ENCODE measurements at places on chromosomes 16 and 17. TPM values are rescaled to one million over a fixed set of nuclear protein-coding genes. Genes with fewer than 3 reads are reported as not detected.
A peak's percentile ranks its signal among the peaks of the same experiment; 100 is the strongest.

- DNase-seq: peak; percentile 91
- peaks cover 23% of the 10 kb centered on the region for H3K36me3 ChIP-seq
- peaks cover 51% of the 10 kb centered on the region for H3K4me1 ChIP-seq
- H3K27me3 ChIP-seq: no peaks in the 10 kb centered on the region
- peak within 1 kb of the TSS; percentile 93 for H3K27ac ChIP-seq
- peak within 1 kb of the TSS; percentile 99 for H3K4me3 ChIP-seq
These were observed at the start of gene NKIRAS2 for GRCh38 chr17:42019509-42020404. Gene NKIRAS2 (plus strand): TSS chr17:42020090. CDS start chr17:42021578, 1,488 bp downstream.

DNA sequence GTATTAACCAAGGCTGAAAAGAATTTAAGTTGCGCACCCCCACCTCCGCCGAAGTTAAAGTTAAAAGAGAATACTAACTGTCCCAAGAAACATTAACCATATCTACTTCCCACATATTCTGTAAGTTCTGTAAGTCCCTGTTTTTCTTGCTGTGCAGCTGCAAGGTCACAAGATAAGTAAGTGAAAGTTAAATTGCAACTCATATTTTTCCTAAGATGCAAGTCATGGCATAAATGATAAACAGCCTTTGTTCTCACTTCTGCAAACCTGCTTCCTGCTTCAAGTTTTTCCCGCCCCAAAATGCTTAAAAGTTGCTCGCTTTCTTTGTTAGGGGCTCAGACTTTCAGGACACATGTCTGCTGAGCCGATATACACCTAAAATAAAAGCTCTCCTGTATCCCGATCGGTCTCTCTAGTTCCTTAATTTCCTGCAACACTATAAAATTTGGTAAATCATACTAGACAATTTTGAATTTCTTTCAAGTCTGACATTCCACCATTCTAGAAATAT is 32.6 kb upstream of the ABCA9 start:
- H3K27me3 ChIP-seq: no peaks in the 10 kb centered on the region
- DNase-seq: no peak
- H3K4me3 ChIP-seq: no peak overlapping the region
- H3K27ac ChIP-seq: no peak overlapping the region
- H3K4me1 ChIP-seq: no peaks in the 10 kb centered on the region

DNA sequence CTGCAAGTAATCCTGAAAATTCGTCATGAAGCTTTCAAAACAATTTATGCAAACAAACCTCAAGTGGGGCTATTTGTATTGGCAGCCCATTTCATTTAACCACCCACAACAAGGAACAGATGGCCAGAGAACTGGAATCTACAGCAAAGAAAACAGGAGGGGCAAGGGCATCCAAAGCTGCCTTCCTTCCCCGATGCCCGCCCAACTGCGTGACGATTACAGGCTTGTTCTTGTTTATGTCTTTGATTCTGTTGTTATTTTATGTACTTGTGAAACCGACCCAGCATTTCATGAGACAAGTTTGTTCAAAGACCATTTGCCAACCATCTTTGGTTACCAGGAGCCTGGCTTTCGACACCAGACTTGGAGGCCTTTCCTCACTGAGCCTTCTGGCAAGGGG is 59.1 kb upstream of the IRX6 start:
- H3K27ac ChIP-seq: no peak overlapping the region
- H3K4me1 ChIP-seq: peaks cover 11% of the 10 kb centered on the region
- DNase-seq: peak; percentile 39
- H3K27me3 ChIP-seq: no peaks in the 10 kb centered on the region
- no peak overlapping the region for H3K4me3 ChIP-seq

ELAC2 gene
- total RNA-seq: 73.7 TPM

DNA sequence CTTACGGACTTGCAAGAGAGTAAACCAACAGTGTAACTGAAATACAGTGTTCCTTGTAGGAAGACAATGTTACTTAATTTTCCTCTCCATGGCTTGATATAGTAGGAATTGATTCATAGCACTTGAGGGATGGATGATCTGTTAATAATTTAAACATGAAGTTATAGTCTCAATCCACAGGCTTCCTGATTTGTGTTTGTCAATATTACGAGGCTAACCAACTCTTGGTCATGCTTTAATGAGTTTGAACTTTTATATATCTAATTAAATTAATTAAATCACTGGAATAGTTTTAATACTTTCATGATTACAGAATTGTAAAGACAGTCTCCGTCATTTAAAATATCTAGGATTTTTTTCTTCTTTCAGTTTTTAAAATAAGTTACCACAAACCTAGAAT is 112.0 kb upstream of the HAS3 start:
- no peaks in the 10 kb centered on the region for H3K36me3 ChIP-seq
- H3K4me3 ChIP-seq: no peak overlapping the region
- no peak overlapping the region for H3K27ac ChIP-seq
- H3K4me1 ChIP-seq: no peaks in the 10 kb centered on the region
- H3K27me3 ChIP-seq: no peaks in the 10 kb centered on the region

GRCh38 chr16:23624092-23624491 is 17.0 kb downstream of the PALB2 start:
- H3K27me3 ChIP-seq: no peaks in the 10 kb centered on the region
- no peaks in the 10 kb centered on the region for H3K4me1 ChIP-seq
- H3K27ac ChIP-seq: no peak overlapping the region
- peaks cover 80% of the 10 kb centered on the region for H3K36me3 ChIP-seq

DNA sequence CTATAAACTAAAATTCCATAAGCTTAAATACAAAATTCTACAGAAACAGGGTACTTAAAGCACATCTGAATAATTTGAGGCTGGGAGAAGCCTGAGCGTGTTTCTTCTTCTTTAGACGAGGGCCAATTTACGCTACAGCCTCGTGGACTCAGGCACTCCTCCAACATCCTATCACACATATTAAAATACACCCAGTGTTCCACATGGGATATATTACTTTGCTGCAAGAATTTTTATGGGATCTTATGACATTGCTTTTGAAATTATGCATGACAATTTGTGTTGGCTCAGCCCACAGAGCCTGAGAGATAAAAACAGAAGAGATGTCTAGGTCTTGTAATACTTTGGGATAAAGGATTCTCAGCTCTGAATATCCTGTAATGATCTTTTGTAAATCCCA is 3.5 kb upstream of the TANGO6 start:
- H3K27me3 ChIP-seq: no peaks in the 10 kb centered on the region
- H3K36me3 ChIP-seq: no peaks in the 10 kb centered on the region
- no peak overlapping the region for H3K27ac ChIP-seq
- no peak overlapping the region for H3K4me3 ChIP-seq

GRCh38 chr17:82788206-82789001 is 36.5 kb downstream of the TBCD start:
- peaks cover 4% of the 10 kb centered on the region for H3K36me3 ChIP-seq
- peak overlapping the region; percentile 82 for H3K27ac ChIP-seq
- H3K4me3 ChIP-seq: no peak overlapping the region
- no peak for DNase-seq

DNA sequence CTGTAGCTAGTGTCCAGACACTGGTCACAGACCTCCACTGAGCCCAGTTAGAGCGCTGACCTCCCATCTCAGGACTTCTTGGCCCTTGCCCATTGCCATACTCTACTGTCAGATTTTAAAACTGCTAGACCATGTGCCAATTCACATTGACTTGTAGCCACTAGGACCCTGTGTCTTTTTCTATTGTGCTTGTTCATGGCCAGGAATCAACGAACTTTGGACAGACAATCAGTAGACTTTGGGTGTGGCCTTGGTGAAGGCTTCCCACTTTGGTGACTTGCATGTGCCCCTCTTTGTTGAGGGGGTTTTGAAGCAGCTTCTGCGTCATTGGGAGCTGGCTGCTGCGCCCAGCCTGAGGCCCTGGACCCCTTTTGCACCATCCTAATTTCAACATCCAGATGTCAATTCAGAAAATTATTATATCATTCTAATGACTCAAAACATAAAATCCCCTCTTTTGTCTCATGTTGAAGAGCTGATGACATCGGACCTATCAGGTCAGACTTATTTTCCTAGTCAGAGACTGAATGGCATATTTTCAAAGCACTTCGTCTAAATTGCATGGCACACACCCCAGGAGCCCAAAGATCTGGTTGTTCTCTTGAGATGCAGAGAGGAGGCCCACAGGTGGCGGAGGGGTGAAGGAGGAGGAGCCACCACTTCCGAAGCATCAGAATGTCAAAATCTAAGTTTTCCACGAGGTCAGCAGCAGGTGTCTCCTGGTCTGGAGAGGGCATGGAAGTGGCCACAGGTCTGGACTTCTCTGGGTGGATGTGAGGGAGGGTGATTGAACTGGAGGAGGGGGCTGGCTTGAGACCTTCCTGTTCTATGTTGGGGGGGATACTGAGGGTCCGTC is 93.4 kb upstream of the CBX4 start:
- H3K27ac ChIP-seq: no peak overlapping the region
- no peak for DNase-seq
- peaks cover 54% of the 10 kb centered on the region for H3K27me3 ChIP-seq
- peaks cover 8% of the 10 kb centered on the region for H3K4me1 ChIP-seq
- no peaks in the 10 kb centered on the region for H3K36me3 ChIP-seq
- no peak overlapping the region for H3K4me3 ChIP-seq

CCDC102A gene
- 9.3 TPM for total RNA-seq

DNA sequence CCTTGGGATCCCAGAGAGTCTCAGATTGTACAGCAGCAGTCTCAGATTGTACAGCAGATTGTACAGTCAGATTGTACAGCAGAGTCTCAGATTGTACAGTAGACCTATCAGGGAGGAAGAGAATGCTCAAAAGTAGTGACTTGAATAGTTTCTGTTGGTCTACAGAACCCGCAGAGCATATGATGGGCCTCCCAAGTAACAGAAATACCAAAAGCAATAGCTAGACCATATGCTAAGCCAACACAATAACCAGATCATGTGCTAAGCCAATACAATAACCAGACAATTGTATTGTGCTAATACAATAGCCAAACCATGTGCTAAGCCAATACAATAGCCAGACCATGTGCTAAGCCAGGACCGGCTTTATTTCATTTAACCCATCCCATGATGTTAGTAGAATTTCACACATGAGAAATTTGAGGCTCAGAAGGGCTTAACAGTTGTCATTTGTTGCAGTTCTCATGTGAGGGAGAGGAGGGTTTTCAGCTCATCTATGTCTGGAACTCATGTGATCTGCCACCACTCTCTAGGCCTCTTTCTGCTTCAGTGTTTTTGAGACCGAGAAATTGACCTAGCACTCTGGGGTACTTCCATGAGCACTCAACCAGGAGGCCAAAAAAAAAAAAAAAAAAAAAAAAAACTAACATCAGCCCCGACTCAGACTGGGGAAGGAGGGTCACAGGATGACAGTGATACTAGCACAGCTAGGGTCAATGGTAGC is 144.0 kb downstream of the SOX9 start:
- H3K36me3 ChIP-seq: no peaks in the 10 kb centered on the region
- no peaks in the 10 kb centered on the region for H3K4me1 ChIP-seq
- no peak for DNase-seq
- H3K27ac ChIP-seq: no peak overlapping the region
- no peak overlapping the region for H3K4me3 ChIP-seq

Data from gastrocnemius medialis (tissue), 4 donors.